ENCODE measurements at places on chromosomes 16 and 17.

DNA sequence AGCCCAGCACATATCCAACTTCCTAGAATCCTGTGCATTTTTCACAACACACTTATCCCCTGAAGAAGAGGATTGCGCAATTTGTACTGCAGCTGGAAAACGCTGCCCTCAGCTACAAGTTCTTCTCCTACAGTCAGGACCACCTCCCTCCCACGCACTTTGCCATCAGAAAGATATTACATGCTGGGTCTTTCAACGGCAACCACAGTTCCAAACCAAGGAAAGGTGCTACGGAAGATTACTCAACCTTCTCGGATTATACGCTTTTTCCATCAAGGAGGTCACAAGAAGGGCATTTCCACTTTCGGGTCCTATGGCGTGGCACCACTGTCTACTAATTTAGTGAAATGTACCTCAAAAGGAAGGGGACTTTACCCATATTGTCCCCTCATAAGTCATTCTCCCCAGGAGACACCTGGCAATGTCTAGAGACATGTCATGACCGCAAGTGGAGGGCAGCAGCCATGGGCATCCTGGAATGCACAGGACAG lies 35.2 kb downstream of the USP7 start:
- no peak for DNase-seq

DNA sequence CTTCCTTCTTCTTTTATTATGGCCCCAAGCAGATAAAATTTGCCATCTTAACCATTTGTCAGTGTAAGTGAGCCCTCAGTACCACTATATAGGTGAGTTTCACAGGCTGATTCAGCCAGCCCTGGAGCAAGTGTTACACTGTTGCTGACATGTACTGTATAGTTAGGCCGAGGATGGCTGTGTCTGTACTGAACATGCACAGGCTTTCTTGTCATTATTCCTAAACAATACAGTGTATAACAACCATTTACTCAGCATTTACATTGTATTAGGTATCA lies 53.7 kb downstream of the AMFR start:
- DNase-seq, result no peak

DNA sequence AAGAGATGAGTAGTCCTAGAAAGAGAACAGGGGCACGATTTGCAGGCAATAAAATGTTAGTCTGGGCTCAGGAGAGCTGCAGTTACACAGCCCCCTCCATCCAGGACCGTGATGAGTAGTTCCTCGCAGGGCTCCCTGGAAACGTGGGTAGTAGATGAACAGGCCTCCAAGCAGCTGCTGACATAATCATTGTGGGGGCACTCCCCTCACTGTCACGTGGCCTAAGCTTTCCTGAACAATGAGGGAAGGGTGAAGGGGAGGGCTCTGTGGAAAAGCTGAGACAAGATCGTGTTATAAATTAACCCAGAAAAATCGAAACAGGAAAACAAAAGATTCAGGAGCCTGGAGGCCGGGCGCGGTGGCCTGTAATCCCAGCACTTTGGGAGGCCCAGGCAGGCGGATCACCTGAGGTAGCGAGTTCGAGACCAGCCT lies 1.3 kb upstream of the PER1 start:
- DNase-seq, result no peak

DNA sequence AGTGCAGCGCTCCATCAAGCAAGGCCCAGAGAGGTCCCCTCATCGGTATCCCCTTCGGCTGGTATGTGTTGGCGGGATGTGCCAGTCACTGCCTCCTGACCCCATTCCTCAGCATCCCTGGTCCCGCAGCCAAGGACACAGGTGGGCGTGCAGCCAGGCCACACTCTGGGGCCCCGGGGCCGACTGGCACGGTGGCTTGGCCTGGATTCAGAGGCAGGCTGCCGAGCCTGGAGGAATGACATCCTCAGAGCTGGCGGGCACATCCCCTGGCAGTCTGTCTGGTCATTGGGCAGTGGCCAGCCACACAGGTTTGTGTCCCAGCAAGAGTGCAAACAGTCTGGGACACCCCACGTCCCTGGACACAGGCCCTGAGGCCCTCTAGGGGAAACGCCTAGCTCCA lies 111.1 kb downstream of the SDK2 start:
- DNase-seq, result no peak

GRCh38 chr17:42394838-42395237 lies 6.6 kb upstream of the STAT3 start:
- no peak for DNase-seq

- DNase-seq, result no peak
Observed at GRCh38 chr16:13478991-13479390, 441.0 kb upstream of the ERCC4 start.

- no peak for DNase-seq
Observed at GRCh38 chr16:8874388-8874787, 5.6 kb upstream of the CARHSP1 start.

Data from NCI-H187 (cell line).